ENCODE measurements at places on chromosomes 16 and 17. TPM values are rescaled to one million over a fixed set of nuclear protein-coding genes. Genes with fewer than 3 reads are reported as not detected.

DNA sequence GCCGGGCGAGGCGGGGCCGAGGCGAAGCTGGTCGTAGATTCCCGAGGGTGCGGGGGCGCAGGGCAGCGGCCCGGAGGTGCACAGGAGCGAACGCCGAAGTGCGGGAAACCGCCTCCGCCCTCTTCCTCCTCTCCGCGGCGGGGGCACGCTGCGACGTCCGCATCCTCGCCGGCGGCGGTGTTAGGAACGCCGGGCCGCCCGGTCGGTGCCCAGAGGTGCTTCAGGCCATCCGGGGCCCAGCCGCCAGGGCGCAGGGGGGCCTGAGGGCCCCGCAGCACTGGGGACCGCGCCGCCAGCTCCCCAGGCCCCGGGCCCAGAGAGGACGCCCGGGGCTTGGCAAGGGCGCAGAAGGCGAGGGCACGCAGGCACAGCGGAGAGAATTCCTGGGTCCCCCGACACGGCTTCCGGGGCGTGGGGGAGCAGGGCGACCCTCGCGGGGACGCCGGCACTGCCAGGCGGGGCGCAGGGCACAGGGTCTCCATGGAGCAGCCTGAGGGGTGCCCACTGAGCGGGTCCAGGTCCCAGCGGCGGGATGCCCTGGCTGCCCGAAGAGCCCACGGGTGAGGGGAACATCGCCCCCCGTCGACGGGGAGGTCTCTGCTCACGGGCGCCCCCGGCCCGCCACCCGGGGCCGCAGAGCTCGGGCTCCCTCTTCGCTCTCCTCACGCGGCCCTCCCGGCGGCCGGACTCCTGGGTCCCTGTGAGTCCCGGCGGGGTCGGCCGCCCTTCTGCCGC, 576 bp downstream of the EPOP start:
- no peak for DNase-seq

- no peak for DNase-seq
Observed at GRCh38 chr16:322476-323143, 29.9 kb downstream of the AXIN1 start.

GRCh38 chr16:52727441-52727840, 180.5 kb upstream of the TOX3 start:
- DNase-seq = no peak

Gene RDM1
- 0.40 TPM for polyA plus RNA-seq

DNA sequence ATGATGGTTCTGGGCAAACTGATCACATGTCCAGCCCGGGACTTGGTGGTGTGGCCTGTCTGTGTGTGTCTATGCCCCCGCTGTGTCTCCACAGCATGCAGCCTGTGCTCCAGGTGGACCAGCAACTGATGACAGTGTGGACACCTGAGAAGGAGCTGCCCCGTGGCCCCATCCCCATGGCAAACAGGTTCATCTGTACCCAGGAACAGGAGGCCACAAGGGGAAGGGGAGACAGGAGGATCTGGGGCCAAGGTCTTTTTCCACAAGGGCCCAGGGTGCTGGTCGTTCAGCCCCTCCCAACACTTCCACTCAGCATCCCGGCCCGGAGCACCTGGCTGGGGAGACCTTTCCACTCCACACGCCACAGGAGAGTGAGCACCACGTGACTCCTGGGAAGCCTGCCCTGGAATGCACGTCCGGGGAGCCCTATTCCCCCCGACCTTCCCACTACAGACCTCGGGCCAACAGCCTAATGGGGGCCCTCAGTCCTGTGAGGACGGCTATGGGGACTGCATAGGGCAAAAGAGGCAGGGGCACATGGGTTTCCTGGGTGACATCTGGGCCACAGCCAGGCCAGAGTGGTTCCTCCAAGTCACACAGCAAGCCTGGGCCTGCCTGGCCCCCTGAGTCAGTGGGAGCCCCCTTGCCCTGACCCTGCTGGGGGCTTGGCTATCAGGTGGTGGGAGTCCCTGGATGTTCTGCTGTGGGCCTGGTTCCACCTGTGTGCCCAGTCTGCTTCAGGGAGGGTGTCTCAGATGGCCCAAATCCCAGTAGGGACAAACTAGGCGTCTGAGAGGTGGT, 20.8 kb upstream of the NXPH3 start:
- no peak for DNase-seq

- no peak for DNase-seq
Observed at GRCh38 chr17:70071127-70071526, 3.9 kb upstream of the KCNJ16 start.

DNA sequence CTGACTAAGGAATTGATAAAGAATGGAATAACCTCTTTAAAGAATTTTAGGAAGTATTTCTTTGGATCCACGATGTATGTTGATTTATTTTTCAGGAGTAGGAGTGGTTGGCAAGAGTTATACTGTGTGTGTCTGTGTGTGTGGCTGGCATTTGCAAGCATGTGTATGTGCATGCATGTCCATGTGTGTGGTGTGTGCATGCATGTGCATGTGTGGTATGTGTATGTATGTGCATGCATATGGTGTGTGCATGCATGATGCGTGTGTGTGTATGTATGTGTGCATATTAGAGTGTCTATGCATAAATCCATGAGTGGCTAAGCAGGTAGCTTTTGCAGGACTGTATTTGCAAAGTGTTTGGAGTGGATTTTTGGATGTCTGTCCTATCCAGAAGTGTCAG, 120.8 kb downstream of the HS3ST2 start:
- DNase-seq = no peak

DNA sequence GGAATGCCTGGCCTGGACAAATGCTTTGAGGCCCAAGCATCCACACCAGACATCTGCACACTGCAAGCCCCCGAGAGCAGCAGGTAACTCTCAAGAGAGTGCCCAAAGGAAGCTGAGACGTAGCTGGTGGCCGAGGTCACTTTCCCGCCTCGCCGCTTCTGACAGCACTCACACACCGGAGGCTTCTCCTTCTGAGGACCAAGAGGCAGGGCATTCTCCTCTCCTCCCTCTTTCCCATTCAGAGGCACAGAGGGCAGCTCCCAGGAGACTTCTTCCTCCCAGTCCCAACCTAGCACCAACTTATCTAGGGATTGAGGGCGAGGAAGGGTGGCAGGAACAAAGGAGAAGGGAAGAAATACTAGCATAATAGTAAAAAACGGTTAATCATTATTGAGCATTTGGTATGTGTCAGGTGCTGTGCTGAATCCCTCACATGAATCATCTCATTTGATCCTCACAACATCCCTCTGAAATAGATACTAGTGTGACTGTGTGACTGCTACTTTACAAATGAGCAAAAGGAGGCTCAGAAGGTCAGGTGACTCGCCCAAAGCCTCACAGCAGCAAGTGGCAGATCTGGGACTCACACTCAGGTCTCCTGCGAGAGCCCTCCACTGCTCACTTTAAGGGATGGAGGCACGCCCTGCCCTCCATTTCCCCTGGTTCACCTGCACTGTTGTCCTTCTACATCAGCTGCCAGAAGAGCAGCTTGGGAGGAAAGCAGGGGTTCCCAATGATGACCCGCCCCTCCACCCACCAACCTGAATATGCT, 41.8 kb downstream of the MYO18A start:
- no peak for DNase-seq

Gene LDHD
- polyA plus RNA-seq = 0.52 TPM

GRCh38 chr17:73690676-73691075, 46.4 kb upstream of the SDK2 start:
- DNase-seq = no peak

Gene FOXJ1
- polyA plus RNA-seq = 0.02 TPM

DNA sequence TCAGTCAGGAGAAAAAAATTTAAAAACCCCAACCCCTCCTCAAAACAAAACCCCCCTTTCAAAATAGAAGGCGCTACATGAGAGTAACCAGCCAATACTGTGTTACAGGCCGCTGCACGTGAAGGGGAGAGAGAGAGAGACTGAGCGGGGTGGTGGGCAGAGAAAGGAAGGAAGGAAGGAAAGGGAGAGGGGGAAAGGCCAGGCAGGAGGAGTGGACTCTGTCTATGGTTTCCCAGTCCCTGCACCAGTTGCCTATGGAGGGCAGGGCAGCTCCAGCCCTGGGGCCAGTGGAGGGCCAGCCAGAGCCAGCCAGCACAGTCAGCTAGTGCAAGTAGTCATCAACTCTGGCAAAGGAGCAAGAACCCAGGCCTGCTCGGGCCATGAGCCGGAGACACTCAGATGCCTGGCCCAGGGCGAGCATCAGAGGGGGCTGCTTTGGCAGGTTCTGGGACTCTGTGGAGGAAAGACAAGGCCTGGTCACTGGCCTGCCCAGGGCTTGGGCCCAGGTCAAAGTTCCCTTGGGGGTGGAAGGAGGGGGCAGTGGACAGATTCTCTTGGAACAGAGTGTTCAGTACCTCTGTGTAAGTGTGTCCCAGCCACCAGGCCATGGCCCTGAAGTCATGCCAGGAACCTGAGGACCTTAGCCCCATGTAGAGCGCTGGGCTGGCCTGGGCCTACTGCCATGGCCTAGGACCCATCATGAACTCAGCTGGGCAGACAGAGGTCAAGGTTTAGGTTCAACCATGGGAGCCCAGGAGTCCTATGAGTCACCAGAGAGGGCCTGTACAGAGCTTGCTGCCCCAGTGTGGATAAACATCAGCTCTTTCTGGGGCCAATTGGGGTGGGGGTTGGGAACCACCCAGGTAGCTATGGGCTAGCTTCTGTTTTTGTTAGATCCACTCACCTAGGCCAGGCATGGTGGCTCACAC, 7.3 kb upstream of the GFOD2 start:
- DNase-seq = no peak

DNA sequence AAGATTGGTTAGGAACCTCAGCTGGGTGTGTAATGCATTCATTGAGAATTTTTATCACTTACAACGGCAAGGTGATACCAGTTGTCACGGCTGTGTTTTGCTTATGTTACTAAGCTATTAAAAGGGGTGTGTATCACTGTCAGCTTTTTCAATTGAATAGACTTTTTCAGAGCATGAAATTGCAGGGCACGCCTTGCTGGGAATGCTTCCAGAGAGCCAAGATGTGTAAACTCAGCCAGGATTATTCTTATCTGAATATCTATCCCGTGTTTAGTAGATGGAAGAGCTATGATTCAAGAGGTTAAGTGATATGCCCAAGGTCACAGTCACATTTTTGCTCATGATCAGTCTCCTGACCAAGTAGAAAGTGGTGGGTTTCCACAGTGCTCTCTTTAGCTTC, 6.6 kb upstream of the TEKT3 start:
- no peak for DNase-seq

GRCh38 chr16:9125658-9126505, 34.4 kb downstream of the HAPSTR1 start:
- DNase-seq = no peak

GRCh38 chr16:85462714-85463611, 150.2 kb upstream of the GSE1 start:
- no peak for DNase-seq

Gene CLEC3A
- not detected for polyA plus RNA-seq

- no peak for DNase-seq
Observed at GRCh38 chr16:12703935-12704334, 99.8 kb downstream of the CPPED1 start.
